ENCODE measurements at places on chromosomes 6 and 20. TPM values are rescaled to one million over a fixed set of nuclear protein-coding genes. Genes with fewer than 3 reads are reported as not detected.

Gene NUP43
- total RNA-seq = 13.7 TPM

Gene OR2W1
- total RNA-seq = not detected

Gene BPIFA1
- not detected for total RNA-seq

Gene PMEPA1
- total RNA-seq = 4.5 TPM

Gene SIRPB2
- total RNA-seq = 1.8 TPM

GRCh38 chr6:11486051-11486450 is 51.5 kb upstream of the TMEM170B start:
- no peak for DNase-seq
- no peaks in the 10 kb centered on the region for H3K27me3 ChIP-seq
- H3K27ac ChIP-seq = no peak overlapping the region
- no peaks in the 10 kb centered on the region for H3K4me1 ChIP-seq

DNA sequence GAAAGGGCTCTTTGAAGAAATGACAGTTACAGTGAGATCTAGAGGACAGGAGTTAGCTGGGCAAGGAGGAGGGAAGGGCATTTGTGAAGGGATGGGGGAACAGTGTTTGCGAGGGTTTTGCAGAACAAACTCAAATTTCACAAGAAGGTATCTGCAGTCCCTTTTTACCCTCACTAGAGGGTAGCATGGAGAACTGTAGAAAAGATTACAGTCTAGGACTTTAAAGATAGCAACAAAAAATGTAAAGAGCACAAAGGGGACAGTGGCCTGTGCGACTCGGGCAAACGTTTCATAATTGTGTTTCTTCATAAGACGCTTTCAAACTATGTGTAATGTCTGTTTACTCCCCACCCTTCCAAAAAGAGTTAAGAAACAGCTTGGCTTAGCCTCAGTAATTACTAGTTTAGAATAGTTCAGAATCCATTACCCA is 21.2 kb upstream of the ASXL1 start:
- H3K27me3 ChIP-seq = no peaks in the 10 kb centered on the region
- no peak overlapping the region for H3K4me3 ChIP-seq
- H3K4me1 ChIP-seq = peaks cover 34% of the 10 kb centered on the region
- peak overlapping the region; percentile 59 for H3K27ac ChIP-seq
- H3K36me3 ChIP-seq = peaks cover 6% of the 10 kb centered on the region
- DNase-seq = no peak

GRCh38 chr6:151186306-151186705 is 53.5 kb upstream of the AKAP12 start:
- no peaks in the 10 kb centered on the region for H3K4me1 ChIP-seq
- H3K27me3 ChIP-seq = peaks cover 5% of the 10 kb centered on the region
- H3K27ac ChIP-seq = no peak overlapping the region
- no peak for DNase-seq

DNA sequence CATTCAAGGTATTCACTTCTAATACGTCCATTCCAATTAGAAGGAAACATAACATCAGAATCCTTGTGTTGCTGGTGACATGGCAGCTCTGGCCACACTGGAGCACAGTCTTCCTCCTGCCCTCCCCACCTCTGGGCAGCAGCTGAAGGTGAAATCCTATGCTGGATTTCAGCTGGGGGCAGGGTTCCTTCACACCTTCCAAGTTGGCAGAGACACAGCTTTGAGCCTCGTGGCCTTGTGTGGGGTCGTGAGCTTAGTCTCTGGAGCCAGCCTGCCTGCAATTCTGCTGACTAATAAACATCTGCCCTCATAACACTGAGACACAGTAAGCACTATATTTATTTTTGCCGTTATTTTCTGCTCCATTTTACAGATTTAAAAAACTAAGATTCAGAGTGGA is 218.9 kb upstream of the RIN2 start:
- no peak overlapping the region for H3K4me3 ChIP-seq
- no peak overlapping the region for H3K27ac ChIP-seq
- H3K36me3 ChIP-seq = no peaks in the 10 kb centered on the region
- H3K27me3 ChIP-seq = peaks cover 8% of the 10 kb centered on the region
- no peak for DNase-seq
- H3K4me1 ChIP-seq = no peaks in the 10 kb centered on the region

DNA sequence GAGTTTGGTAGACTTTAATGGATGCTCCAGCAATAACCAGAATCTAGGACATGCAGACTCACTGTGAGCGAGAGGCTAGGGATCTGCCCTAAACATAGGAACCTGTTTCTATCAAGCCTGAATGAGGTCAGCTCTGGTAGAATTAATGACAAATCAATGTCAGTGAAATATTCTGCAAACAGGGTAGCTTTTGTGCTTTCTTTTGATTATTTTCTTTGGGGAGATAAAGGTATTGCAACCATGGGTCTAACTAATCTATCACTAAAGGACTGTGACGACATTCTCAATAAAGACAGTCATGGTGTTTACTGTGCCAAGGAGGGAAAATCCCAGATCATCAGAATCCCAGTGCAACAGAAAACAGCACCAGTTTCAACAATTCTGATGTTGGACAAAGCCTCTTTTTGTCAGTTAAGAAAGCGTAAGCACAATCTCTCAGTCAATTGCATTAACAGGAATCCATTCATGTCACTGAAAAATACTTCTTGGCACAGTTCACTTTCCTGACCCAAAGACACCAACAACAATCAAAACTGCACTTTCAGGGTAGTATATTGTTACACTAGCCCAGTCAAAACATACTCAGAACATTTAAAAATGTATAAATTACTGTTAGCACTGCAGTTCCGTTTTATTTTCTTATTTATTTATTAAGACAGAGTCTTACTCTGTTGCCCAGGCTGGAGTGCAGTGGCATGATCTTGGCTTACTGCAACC is 36.8 kb upstream of the SMIM29 start:
- H3K27ac ChIP-seq = no peak overlapping the region
- peaks cover 2% of the 10 kb centered on the region for H3K36me3 ChIP-seq
- peaks cover 4% of the 10 kb centered on the region for H3K4me1 ChIP-seq
- no peak for DNase-seq
- H3K27me3 ChIP-seq = no peaks in the 10 kb centered on the region
- no peak overlapping the region for H3K4me3 ChIP-seq

GRCh38 chr6:137395316-137395715 is 98.9 kb downstream of the OLIG3 start:
- no peak overlapping the region for H3K27ac ChIP-seq
- H3K4me3 ChIP-seq = no peak overlapping the region
- peaks cover 4% of the 10 kb centered on the region for H3K36me3 ChIP-seq

GRCh38 chr20:31901615-31902014 is 31.2 kb downstream of the TTLL9 start:
- peaks cover 30% of the 10 kb centered on the region for H3K27me3 ChIP-seq
- no peaks in the 10 kb centered on the region for H3K4me1 ChIP-seq
- no peak overlapping the region for H3K27ac ChIP-seq
- DNase-seq = no peak
- H3K36me3 ChIP-seq = peaks cover 2% of the 10 kb centered on the region

DNA sequence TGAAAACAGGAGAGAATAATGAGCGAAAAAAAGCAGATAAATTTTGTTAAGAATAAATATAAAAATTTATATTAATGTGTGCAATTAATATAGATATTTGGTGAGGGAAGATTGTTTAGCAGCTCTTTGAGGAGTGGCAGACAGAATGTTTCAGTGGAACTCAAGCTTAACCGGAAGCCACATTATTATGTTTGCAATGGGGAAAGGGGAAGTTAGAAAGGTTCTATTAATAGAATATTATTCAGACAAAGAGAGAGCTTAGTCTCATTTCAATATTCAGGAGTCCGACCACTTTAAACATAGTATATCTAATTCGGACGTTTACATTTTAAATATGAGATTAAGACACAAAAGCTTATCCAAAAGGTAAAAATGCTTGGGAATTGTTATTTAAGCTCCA is 81.6 kb upstream of the KHDRBS2 start:
- no peak overlapping the region for H3K27ac ChIP-seq
- no peak overlapping the region for H3K4me3 ChIP-seq
- DNase-seq = no peak
- H3K27me3 ChIP-seq = no peaks in the 10 kb centered on the region

DNA sequence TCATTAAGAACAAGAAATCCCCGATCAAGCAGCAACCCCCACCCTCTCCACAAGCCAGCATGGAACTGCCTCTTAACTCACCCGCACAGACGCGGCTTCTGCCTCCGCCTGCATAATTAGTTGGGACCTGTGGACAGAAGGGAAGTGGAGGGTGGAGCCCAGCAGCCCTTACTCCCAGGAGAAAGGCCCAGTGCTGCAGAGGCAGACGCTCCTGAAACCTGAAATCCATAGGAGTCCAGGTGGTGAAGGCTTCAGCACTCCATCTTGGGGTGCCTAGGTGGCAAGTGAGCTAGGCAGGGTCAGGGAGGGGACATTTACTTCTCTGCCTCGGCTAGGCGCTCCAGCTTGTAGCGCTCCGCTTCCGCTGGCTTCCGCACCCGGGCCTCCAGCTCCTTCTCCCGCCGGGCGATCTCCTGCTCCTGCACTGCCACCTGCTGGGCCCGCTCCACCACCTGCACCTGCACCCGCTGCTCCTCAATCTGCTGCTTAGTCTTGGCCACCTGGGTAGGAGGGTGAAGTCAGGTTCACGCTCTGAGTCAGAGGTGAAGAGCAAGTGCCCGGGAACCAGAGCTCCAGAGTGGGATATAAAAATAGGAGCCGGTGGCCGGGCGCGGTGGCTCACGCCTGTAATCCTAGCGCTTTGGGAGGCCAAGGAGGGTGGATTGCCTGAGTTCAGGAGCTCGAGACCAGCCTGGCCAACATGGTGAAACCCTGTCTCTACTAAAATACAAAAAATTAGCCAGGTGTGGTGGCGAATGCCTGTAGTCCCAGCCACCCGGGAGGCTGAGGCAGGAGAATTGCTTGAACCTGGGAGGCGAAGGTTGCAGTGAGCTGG is 10.7 kb downstream of the TUBB start:
- no peaks in the 10 kb centered on the region for H3K36me3 ChIP-seq
- peak overlapping the region; percentile 60 for H3K4me3 ChIP-seq
- H3K4me1 ChIP-seq = peaks cover 24% of the 10 kb centered on the region
- H3K27me3 ChIP-seq = no peaks in the 10 kb centered on the region
- no peak overlapping the region for H3K27ac ChIP-seq

DNA sequence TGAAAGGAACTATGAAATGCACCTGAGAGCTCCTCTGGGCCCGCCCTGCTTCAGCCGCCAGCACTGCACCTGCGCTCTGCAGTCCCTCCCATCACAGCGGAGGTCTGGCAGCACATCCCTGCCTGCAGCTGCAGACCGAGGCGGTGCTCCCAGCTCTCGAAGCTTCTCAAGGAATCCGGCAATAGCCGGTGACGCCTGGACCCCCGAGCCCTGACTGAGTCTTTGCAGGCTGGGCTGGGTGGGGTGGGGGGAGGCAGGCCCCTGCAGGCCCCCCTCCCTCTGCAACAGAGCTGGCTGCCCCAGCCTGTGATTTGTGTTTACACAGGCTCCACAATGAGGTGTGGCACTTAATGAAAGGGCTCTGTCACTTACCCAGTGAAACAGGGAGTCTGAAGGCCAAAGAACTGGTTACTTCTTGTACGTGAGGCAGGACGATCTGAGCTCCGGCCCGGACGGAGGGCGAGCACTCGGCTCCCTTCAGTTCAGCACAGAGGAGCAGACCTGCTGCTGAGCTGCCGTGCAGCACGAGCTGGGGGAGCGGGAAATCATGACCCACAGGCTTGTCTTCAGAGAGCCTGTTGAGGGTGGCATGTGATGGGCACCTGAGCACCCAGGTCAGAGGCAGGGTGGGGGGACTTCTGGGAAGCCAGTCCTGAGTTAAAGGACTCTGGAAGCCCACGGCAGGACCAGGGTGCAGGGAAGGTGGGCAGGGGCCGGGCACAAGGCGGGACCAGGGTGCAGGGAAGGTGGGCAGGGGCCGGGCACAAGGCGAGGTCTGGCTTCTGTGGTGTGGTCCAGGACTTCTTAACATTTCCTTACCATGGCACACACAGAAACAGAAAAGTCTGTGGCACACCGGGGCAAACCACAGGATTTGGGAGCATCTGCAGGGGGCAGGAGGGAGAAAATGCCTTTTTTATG is 192.3 kb upstream of the THBS2 start:
- no peak overlapping the region for H3K4me3 ChIP-seq
- H3K36me3 ChIP-seq = no peaks in the 10 kb centered on the region
- peaks cover 51% of the 10 kb centered on the region for H3K27me3 ChIP-seq
- no peaks in the 10 kb centered on the region for H3K4me1 ChIP-seq

- DNase-seq = no peak
- H3K36me3 ChIP-seq = peaks cover 3% of the 10 kb centered on the region
- H3K4me1 ChIP-seq = no peaks in the 10 kb centered on the region
- no peak overlapping the region for H3K27ac ChIP-seq
Observed at GRCh38 chr20:2698912-2699311, 6.3 kb downstream of the EBF4 start.

GRCh38 chr6:43883847-43884651 is 114.0 kb downstream of the VEGFA start:
- H3K27me3 ChIP-seq = peaks cover 17% of the 10 kb centered on the region
- H3K27ac ChIP-seq = no peak overlapping the region
- H3K36me3 ChIP-seq = peaks cover 2% of the 10 kb centered on the region
- H3K4me3 ChIP-seq = no peak overlapping the region
- no peak for DNase-seq

DNA sequence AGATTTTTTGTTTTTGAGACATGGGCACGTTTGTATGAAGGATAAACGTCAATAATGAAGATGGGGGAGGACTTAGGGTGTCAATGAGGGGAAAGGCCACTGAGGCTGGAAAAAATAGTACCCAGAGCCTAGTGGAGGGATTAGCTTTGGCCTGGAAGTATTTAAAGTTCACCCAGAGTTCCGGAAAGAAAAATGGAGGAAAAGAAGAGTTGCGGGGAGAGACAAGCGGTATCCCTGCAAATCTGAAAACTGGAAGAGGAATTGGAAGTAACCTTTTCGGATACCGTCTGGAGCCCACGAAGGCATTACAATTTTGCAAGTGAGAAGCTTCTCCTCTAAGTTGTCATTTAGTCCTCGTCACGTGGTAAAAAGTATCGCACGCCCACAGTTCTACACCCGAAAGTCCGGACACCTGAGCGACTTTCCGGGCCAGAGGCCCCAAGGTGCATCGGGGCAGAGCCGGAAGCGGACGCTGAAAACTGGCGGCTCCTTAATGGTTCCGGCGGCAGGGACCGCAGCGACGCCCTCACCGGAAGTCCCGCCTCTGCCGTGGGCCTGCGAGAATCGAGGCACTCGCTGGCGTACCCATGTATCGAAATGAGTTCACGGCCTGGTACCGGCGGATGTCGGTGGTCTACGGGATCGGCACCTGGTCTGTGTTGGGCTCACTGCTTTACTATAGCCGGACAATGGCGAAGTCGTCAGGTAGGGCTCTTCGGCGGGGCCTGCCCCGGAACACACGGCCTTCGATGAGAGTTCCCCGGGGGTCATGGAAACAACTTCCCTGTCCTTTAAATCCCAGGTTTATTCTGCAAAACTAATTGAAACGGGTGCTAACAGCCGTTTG is at the start of gene SMIM26:
Gene SMIM26, plus strand, starts transcription at position 541 of the 847 bp plus-strand sequence. Its CDS starts 47 bp downstream, at position 588.
- DNase-seq = peak; percentile 88
- H3K36me3 ChIP-seq = peaks cover 4% of the 10 kb centered on the region
- peak within 1 kb of the TSS; percentile 97 for H3K27ac ChIP-seq
- H3K27me3 ChIP-seq = no peaks in the 10 kb centered on the region
- H3K4me1 ChIP-seq = peaks cover 15% of the 10 kb centered on the region

GRCh38 chr20:44516491-44516890 is 5.4 kb downstream of the SERINC3 start:
- no peaks in the 10 kb centered on the region for H3K27me3 ChIP-seq
- H3K36me3 ChIP-seq = peaks cover 5% of the 10 kb centered on the region
- peak overlapping the region; percentile 15 for H3K4me3 ChIP-seq
- DNase-seq = no peak

- H3K27me3 ChIP-seq = no peaks in the 10 kb centered on the region
- H3K4me3 ChIP-seq = peak overlapping the region; percentile 79
- H3K4me1 ChIP-seq = peaks cover 41% of the 10 kb centered on the region
- DNase-seq = no peak
- no peaks in the 10 kb centered on the region for H3K36me3 ChIP-seq
Observed at GRCh38 chr6:129686941-129687627, 22.9 kb downstream of the ARHGAP18 start.

GRCh38 chr6:44056392-44057237 is 70.6 kb downstream of the MRPL14 start:
- no peak for DNase-seq
- H3K36me3 ChIP-seq = peaks cover 3% of the 10 kb centered on the region
- H3K27me3 ChIP-seq = peaks cover 14% of the 10 kb centered on the region
